ENCODE measurements at places on chromosomes 2 and 18.
A peak's percentile ranks its signal among the peaks of the same experiment; 100 is the strongest.

- no peak for DNase-seq
Observed at GRCh38 chr2:20532634-20533437, 86.0 kb downstream of the RHOB start.

DNA sequence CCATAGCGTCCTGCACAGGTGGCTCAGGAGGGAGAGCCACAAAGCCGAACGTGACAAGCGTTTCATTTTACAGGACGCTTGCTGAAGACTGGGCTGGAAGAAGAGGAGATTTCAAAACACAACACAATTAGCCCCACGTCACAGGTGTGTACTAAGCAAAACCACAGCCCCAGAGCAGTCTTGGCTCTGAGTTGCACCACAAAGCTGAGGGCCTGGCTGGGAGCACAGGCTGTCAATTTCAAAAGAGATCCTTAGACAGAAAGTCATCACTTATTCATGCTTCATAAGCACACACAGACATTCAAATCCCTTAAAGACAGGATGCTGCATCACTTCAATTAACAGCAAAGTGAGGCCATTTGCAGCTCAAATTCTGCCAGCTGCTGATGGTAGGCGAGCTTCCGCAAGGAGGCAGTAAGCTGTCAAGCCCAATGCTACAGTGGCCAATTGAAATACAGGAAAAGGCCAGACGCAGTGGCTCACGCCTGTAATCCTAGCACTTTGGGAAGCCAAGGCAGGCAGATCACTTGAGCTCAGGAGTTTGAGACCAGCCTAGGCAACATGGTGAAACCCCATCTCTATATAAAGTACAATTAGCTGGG is 79.6 kb downstream of the SKA1 start:
- no peak for DNase-seq

DNA sequence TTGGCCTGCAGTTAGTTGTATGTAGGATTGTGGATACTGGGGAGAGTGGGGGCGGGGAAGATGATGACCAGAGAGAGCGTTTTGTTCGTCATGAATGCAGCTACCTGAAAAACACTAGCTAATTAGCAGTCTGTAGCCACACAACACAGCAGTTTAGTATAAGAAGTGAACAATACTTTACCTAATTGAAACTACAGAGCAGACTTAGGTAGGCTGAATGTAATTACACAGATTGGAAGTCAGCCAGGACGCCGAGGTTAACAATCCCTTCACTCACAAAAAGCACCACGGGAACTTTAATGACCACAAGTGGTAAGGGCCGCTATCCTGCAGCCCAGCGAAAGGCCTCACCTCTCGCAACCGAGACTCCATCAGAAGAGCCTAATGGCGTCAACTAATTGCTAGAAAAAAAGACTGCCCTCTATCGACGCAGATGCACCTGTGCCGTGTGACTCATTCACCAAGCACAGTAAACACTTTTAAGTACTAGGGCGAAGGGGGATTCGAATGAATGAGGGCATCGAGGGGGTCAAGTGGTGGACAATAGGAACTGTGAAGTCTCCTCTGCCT is 591.0 kb downstream of the ARHGAP15 start:
- DNase-seq = no peak

GRCh38 chr18:61967252-61967891 is 74.6 kb upstream of the RNF152 start:
- no peak for DNase-seq

DNA sequence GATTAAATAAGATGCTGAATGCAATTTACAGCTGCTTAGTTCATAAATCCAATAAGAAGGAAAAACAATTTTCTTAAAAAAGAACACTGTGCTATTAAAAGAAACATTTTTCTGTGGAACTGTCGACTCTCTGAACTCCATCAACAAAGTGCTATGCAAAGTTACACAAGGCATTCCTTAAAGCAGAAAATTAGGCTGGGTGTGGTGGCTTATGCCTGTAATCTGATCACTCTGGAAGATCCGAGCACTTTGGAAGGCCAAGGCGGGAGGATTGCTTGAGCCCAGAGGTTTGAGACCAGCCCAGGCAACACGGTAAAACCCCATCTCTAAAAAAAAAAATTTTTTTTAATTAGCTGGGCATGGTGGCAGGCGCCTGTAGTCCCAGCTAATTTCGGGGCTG is 13.0 kb downstream of the MCM6 start:
- no peak for DNase-seq

- no peak for DNase-seq
Observed at GRCh38 chr2:128726236-128726635, 407.6 kb upstream of the HS6ST1 start.

- no peak for DNase-seq
Observed at GRCh38 chr2:132991471-132992045, 321.6 kb upstream of the LYPD1 start.

DNA sequence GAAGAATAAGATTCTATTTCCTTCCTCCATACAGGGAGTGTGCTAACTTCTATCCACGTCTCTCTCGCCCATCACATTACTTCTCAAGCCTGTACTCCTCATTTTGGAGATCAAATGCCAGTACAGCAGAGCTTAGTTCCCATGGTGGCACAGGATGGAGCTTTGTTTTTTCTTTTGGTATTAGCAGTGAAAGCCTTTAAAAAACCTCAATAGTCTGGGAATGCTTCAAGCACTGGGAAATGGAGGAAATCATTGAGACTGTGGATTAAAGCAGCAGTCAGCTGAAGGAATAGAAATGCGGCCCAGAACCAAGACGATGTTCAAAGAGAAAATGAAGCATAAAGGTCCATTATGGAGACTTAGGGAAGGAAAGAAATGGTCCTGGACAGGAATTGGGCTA is 102.3 kb downstream of the NRXN1 start:
- DNase-seq = no peak

- DNase-seq = no peak
Observed at GRCh38 chr2:21253311-21254027, 129.7 kb downstream of the TDRD15 start.

DNA sequence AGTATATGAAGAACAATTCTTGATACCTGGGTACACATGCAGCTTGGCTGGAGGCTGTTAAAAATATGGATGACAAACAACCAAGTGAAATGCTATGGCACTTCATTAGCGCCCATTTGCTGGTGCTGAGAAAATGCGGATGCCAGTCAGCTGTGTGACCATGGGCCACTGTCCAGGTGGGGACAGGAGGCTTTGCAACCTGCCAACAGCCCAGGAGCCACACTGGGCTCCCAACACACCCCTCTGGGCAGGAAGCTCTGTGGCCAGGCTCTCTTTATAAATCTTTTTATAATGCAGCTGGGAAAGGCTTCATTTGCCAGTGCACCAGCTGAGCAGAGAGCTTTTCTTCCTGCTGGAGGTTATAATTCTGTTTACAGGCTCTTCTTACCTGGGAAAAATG is 19.9 kb downstream of the RNF144A start:
- no peak for DNase-seq

- DNase-seq = no peak
Observed at GRCh38 chr2:202624133-202624532, 10.6 kb upstream of the FAM117B start.

DNA sequence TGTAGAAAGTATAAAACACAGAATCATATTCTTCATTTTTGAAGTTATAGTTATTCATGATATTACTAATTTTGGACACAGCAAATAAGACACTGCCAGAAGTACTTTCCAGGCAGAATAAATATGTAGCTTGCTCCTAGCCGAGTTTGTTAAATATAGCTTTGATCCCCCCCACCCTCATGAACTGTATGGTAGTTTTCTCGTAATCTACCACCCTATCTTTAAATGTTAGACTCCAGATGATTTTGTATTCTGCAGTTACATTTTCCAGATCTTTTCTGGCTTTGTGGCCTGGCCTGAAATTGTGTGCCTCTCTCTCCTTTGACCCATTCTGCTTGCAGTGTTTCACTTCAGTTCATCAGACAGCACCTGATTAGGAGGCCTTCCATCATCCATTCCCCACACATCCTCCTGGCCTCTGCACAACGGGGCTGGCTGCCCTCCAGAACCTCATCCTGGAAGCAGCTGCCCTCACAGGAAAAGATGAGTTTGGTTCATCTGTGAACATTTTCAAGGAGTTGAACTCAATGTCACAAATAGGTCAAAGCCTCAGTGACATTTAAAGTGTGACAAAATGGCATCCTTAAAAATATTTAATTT is 4.7 kb upstream of the KCNJ3 start:
- no peak for DNase-seq

DNA sequence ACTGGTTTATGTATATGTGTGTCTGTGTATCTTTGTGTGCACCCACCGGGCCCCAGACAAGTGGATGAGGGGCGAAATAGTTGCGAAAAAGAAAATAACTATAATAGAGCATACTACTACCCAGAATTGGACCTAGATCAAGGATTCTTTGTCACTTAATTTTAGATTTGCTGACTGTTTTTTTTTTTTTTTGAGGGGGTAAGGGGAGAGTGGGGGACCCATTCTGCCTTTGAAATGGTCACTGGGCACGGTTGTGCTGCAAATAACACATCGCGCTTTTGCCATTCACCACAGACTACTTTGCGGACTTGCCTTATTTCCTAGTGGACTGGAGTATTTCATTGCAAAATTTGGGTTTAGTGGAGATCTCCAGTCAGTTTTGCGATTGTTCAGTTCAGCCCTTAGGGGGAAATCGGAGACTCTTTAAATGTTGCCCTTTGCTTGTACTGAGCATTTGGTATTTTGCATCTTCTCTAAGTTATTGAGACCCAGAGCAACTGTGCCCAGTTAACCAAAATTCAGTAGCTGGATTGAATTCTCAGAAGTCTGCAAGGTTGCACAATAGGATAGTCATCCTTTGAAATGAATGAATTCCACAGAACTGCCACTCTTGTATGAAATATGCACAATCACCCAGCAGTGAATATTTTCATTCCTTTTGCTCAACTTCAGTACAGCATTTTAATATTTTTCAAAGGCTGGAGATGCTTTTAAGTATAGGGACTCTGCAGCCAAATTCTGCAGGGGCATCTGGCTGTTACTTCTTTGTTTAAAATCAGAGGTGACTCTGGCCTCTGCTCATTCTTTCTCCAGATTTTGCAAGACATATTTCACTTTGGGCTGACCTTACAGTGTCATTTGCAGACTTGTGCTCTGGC is 2.9 kb downstream of the TRIB2 start:
- no peak for DNase-seq

DNA sequence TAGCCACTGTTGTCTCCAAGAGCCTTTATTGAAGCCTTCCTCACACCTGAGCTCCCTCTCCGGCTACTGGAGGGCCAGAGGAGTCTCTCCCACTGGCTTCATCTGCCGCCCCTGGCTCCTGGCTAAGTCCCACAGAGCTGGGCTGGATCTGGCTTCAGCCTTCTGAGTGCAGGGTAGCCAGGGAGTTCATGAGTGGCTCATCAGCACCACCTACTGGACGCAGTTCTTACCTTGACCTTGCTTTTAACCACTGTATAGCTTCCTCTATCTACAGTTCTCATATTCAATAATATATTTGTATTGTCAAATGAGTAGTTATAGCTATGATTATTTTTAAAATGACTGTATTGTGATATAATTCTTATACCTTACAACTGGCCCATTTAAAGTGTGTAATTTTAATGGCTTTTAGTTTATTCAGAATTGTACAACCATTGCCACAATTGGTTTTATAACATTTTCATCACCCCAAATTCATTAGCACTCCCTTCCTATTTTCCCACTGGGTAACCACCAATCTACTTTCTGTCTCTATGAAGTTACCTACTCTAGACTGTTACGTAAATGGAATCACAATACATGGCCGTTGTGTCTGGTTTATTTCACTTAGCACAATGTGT is 17.7 kb downstream of the CNDP1 start:
- DNase-seq = peak; percentile 42

GRCh38 chr2:149561309-149561926 is 26.2 kb downstream of the MMADHC start:
- no peak for DNase-seq

GRCh38 chr2:21102356-21102755 is 21.4 kb upstream of the TDRD15 start:
- no peak for DNase-seq

GRCh38 chr2:218857371-218858137 is 2.1 kb upstream of the WNT6 start:
- DNase-seq = no peak

GRCh38 chr2:68784915-68785314 is 50.3 kb downstream of the ARHGAP25 start:
- DNase-seq = no peak

DNA sequence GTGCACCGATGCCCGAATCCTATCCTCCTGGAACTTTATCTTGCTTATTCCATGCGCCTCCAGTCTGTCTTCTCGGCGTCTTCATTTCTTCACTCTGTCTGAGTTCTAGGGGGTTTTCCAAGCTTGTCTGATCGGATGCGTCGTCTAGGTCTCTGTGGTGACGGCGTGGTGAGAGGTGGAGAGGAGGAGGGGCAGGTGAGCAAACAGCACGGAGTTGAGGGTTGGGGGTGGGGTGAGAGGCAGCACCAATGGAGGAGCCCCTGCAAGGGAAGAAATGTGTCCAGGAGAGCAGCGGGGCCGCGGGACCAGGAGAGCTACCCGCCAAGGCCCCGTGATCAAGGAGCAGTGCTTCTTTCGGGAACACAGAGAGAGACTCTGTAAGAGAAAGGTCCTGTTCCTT is 131.3 kb upstream of the TWIST2 start:
- DNase-seq = no peak

DNA sequence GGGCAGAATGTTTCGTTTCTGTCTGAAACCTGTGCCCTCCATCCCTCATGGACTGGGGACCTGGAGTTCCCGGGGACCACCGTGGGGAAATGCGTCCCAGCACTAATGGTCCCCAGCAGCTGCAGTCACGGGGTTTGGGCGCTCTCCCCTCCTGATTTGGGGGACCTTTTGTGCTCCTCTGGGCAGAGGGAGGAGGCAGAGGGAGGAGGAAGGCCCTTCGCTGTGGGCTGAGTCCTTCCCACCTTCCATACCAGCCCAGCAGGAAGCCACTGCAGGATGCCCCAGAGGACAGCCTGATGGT is 3.2 kb downstream of the GPR35 start:
- no peak for DNase-seq

DNA sequence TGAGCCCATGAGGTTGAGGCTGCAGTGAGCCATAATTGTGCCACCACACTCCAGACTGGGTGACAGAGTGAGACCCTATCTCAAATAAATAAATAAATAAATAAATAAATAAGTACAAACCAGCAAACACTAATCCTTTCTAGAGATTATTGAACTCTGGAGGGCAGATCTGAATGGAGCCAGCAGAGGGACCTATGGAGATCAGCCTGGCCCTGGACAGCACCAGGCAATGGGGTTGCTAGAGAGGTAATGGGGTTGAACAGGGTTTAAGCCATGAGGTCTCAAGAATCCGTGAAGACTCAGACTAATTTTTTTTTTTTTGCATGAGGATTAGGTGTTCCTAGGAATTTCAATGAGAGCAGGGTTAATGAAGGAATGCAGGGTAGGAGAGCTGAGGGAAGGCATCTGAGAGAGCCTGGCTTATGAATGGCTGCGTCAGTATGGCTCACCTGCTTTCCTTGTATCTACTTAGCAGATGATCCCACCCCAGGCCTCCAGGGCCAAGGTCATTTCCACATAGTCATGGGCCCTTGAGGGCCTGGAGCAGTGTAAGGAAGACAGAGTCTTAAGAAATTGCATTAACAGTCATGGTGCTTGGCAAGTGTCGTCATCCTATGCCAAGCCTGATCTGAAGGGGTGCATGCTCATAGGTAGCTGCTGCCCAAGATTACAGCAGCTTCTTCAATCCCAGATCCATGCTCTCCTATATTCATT is 34.6 kb upstream of the IL37 start:
- no peak for DNase-seq

- DNase-seq = no peak
Observed at GRCh38 chr18:7618891-7619442, 51.9 kb downstream of the PTPRM start.

All from activated CD4-positive, CD25-positive, alpha-beta regulatory T cell (primary cell).